ENCODE measurements at places on chromosomes 2 and 18. TPM values are rescaled to one million over a fixed set of nuclear protein-coding genes. Genes with fewer than 3 reads are reported as not detected.

Gene RTTN
- 22.5 TPM for total RNA-seq

Gene BIRC6
- total RNA-seq = 86.5 TPM

Gene COL4A4
- 3.4 TPM for total RNA-seq

DNA sequence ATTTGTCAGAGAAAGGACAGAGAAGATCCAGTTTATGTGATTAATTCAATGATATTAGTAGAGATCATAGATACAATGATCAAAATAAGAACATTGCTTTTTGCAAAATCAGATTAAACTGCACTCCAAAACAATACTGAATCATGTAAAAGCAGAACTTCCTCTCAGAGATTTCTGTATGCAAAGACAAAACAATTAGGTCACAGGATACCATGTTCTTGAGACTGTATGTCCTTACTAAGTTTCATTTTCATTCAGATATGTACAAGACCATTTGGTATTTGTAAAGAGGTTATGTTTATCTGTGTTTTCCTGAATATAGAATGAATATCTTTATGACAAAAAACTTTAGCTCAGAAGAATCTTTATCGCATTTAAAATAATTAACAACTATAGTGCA is 161.8 kb downstream of the DLGAP1 start:
- no peak overlapping the region for H3K27ac ChIP-seq
- no peak overlapping the region for H3K4me3 ChIP-seq
- H3K4me1 ChIP-seq = no peaks in the 10 kb centered on the region
- DNase-seq = no peak

- no peak overlapping the region for H3K27ac ChIP-seq
- DNase-seq = no peak
- 0 out of 2 replicates have a peak, but pooled peaks cover 6% of the 10 kb centered on the region for H3K4me1 ChIP-seq
- no peaks in the 10 kb centered on the region for H3K27me3 ChIP-seq
- H3K4me3 ChIP-seq = no peak overlapping the region
- H3K36me3 ChIP-seq = no peaks in the 10 kb centered on the region
These were observed 77.9 kb upstream of the PHLPP1 start for GRCh38 chr18:62637403-62637802.

GRCh38 chr2:50720697-50721315 is 311.1 kb downstream of the NRXN1 start:
- no peaks in the 10 kb centered on the region for H3K27me3 ChIP-seq
- no peak overlapping the region for H3K27ac ChIP-seq
- DNase-seq = no peak
- no peak overlapping the region for H3K4me3 ChIP-seq

Gene SPHKAP
- total RNA-seq = not detected

- H3K4me1 ChIP-seq = no peaks in the 10 kb centered on the region
- H3K27me3 ChIP-seq = no peaks in the 10 kb centered on the region
- DNase-seq = no peak
- no peak overlapping the region for H3K27ac ChIP-seq
These were observed 40.3 kb downstream of the CYP27C1 start for GRCh38 chr2:127179766-127180165.

DNA sequence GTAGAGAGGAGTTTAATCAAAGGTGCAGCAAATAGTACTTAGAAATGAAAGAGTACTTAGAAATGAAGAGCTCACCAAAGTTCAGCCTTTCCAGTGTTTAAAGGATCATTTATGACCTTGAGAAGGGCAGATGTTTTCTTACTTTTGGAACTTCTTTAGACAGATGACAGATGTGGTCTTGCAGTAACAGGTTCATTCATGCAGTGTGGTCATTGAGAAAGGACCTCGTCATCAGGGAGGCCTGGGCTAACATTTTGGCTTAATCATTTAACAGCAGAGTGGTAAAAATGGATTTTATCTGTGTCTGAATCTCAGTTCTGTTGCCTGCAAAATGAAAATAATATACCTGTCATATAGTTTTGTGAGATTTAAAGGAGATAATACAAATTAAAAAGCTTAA is 75.1 kb upstream of the NT5C1B start:
- H3K36me3 ChIP-seq = no peaks in the 10 kb centered on the region
- no peaks in the 10 kb centered on the region for H3K4me1 ChIP-seq
- no peak for DNase-seq
- no peak overlapping the region for H3K4me3 ChIP-seq
- H3K27me3 ChIP-seq = no peaks in the 10 kb centered on the region

Gene DNAJC5G
- total RNA-seq = not detected

DNA sequence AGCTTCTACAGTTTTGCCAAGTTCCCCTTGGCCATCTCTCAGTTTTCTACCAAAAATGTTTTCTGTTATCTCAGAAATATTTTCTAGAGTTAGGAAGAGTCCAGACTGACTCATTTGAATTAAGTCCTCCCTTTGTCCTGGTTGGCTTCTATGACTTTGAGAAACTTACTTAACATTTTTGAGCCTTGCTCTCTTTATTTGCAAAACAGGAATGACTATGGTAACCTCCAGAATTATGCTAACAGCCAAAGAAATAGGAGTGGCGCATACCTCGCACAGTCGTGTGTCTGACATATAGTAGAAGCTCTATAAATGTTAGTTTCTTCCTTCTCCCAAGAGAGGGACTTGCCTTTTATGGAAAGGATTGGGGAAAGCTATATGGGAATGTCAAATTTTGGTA is 841.1 kb downstream of the TSN start:
- no peak overlapping the region for H3K27ac ChIP-seq
- H3K27me3 ChIP-seq = no peaks in the 10 kb centered on the region
- no peaks in the 10 kb centered on the region for H3K36me3 ChIP-seq
- H3K4me3 ChIP-seq = no peak overlapping the region

Gene C1QL2
- not detected for total RNA-seq

Gene AMER3
- not detected for total RNA-seq

GRCh38 chr2:188512456-188512855 is 220.8 kb downstream of the GULP1 start:
- no peaks in the 10 kb centered on the region for H3K36me3 ChIP-seq
- H3K27me3 ChIP-seq = no peaks in the 10 kb centered on the region
- no peak overlapping the region for H3K4me3 ChIP-seq
- DNase-seq = no peak
- no peak overlapping the region for H3K27ac ChIP-seq
- no peaks in the 10 kb centered on the region for H3K4me1 ChIP-seq

Data from GM12878 (cell line).